Progenitor cell of endocrine pancreas (in vitro differentiated cells): ENCODE measurements at places on chromosomes 5 and 9. TPM values are rescaled to one million over a fixed set of nuclear protein-coding genes. Genes with fewer than 3 reads are reported as not detected.

GRCh38 chr9:109922617-109923470, 142.8 kb downstream of the PALM2AKAP2 start:
- DNase-seq, result no peak

DNA sequence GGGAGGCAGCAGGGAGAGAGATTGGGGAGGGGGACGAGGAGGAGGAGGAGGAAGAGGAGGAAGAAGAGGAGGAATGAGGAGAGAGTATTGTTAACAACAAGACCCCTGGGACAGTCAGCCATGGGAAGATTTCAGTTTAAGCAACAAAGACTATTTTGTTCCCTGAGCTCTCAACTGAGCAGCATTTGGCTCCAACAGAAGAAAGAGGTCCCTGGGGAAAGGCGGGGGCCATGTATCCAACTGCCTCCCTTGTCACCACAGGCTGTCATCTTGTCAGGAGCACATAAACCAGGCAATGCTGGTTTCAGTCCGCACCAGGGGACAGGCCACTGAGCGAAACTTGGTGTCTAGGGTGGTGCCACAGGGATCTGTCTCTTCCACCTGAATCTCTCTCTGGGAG, 316.1 kb downstream of the TLE1 start:
- no peak for DNase-seq

DNA sequence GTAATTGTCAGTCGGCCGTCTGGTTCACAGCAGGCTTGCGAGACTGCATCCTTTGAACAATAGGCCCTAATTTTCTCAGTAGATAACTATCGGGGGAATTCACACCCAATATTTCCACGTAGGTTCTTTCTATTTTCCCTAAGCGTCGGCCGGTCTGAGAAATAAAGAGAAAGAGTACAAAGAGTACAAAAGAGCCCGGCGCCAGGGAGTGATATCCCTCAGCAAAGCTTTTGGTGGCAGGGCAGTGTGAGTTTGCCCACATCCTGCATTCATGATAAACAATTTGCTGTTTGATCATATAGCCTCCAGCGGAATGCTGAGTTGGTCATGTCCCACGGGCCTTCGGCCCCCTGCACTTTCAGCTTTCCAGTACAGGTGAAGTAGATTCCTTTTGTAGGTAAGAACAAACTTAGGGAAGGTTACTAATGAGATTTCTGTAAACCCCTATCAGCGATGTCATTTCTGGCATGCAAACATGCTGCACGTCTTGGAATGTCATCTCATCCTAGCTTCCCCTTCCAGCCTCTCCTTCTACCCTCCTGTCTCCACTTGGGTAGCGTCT, 4.7 kb upstream of the PTGR1 start:
- no peak for DNase-seq

DNA sequence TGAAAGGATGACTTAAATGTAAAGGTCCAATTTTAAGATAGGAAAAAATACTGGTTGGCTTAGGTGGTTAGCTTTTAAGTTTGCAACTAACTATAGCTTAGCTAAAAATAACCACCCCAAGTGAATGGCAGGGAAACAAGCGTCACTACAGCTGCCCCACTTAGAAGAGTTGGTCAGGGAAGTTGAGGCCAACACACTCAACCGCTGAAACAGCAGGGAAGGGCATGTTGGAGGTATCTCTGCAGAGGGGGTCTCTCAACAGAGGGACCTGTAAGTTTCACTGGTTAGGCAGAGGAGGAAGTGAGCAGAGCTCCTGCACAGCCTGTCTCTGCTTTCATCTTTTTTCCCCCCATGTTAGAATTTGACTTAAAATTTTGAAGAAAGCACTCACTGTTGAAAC, 75.3 kb downstream of the LHFPL2 start:
- DNase-seq, result no peak

GRCh38 chr5:59608745-59609144, 284.8 kb downstream of the PDE4D start:
- no peak for DNase-seq

DNA sequence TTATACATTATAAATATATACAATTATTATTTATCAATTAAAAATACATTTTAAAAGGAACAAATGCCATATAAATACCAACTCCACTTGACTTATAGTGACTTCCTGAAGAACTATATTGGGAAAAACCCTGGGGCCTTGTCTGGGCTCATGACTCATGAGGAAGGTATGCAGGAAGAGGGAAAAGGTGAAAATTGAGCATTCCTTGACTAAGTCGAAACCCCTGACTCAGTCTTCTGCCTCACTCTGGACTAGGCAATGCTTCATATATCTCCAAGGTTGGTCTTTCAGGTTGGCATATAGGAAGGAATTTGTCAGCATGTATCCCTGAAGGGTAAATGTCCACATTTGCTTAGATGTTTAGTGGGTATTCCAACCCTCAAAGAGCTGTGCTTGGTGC, 78.5 kb downstream of the SH3TC2 start:
- no peak for DNase-seq

- no peak for DNase-seq
Measured at GRCh38 chr5:171268700-171269620, 40.1 kb upstream of the TLX3 start.

Gene GFI1B
- total RNA-seq, result 0.12 TPM in 1 of 2 replicates, not detected in the other

Gene ZFP37
- total RNA-seq, result 7.9 and 8.7 TPM in 2 replicates

Gene ORM2
- total RNA-seq, result 3.2 and 5.4 TPM in 2 replicates

Gene IFNA21
- not detected in 2 replicates for total RNA-seq
